Neural progenitor cell (in vitro differentiated cells): ENCODE measurements at places on chromosomes 1 and 21. TPM values are rescaled to one million over a fixed set of nuclear protein-coding genes. Genes with fewer than 3 reads are reported as not detected.

Gene RGS8
- total RNA-seq, result 0.87 and 0.99 TPM in 2 replicates

GRCh38 chr1:50368179-50369007, 54.9 kb downstream of the DMRTA2 start:
- no peak overlapping the region for H3K27ac ChIP-seq
- peak; percentile 63 for DNase-seq
- H3K27me3 ChIP-seq, result peaks cover 49% of the 10 kb centered on the region
- H3K36me3 ChIP-seq, result no peaks in the 10 kb centered on the region
- no peak overlapping the region for H3K4me3 ChIP-seq

Gene SLC30A2
- total RNA-seq, result not detected in 2 replicates

Gene KCNC4
- 1.3 and 2.0 TPM in 2 replicates for total RNA-seq
